ENCODE measurements at places on chromosomes 3 and 15. TPM values are rescaled to one million over a fixed set of nuclear protein-coding genes. Genes with fewer than 3 reads are reported as not detected.

Gene SATB1
- 390 TPM for total RNA-seq

Gene MYLK
- total RNA-seq, result 0.22 TPM

Gene SLC38A3
- 1.1 TPM for total RNA-seq

Gene FBXL22
- total RNA-seq, result 0.66 TPM

Gene FSD2
- not detected for total RNA-seq

Gene CYP11A1
- not detected for total RNA-seq

Gene GTPBP8
- 30.3 TPM for total RNA-seq

Gene PFKFB4
- 0.98 TPM for total RNA-seq

All from CD4-positive, alpha-beta T cell (primary cell).